ENCODE measurements at places on chromosomes 6 and 20.

- no peak for DNase-seq
Observed at GRCh38 chr6:22308939-22309338, 12.1 kb upstream of the PRL start.

DNA sequence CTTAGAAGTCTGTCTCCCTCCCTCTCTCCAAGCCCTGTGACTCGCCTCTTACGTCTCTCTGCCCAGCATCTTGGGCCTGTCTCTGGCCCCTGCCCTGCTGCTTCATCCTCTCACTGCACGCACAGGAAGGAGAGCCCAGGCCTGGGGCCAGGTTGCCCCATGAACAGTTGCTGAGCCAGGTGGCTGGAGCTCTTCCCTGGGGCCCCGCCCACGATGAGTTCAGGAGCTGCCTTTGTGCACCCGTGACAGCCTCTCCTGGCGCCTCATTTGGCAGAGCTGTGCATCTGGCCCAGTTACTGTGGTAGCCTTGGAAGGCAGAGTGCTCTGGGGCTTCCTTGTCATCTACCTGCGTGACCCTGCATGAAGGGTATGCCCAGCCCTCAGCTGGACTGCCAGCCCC lies 44.5 kb downstream of the SLC52A3 start:
- peak; percentile 90 for DNase-seq

- DNase-seq: peak; percentile 63
Observed at GRCh38 chr6:41780551-41781365, at the start of gene PRICKLE4. Gene PRICKLE4, plus strand, starts transcription at chr6:41780782. Its CDS starts 2,692 bp downstream, at chr6:41783474.

GRCh38 chr6:149028767-149029405 lies 282.1 kb downstream of the UST start:
- peak; percentile 88 for DNase-seq

DNA sequence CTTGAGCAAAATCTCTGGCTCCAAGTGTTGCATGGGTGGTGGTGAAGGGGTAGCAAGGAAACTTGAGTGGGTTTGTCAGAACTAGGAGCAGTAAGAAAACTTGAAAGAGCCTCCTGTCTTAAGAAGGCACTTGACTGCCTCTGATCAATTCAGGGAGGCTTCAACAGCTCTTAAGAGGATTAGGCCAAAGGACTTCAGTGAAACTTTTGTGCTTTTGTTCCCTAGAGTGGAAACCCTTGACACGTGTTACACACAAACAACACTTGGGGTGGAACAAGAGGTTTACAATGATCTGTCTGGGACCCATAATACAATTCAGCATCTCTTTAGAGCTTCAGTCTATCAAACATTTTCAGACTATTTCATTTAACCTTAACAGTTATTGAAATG lies 80.1 kb upstream of the ARMC2 start:
- DNase-seq: no peak

DNA sequence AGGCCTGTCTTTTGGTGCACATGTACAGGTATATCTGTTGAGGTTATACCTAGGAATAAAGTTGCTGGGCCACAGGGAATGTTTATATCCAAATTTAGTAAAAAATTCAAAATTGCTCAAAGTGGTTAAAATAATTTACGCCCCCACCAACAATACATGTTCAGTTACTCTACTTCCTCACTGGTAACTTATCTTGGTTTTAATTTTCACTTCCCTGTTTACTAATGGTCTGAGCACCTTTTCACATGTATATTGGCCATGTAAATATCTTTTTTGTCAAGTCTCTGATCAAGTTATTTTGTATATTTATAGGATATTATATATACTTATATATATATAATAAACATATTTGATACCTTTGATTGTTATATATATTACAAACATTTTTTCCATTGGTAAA lies 9.7 kb downstream of the PDE7B start:
- no peak for DNase-seq

GRCh38 chr20:25699914-25700313 lies 3.3 kb upstream of the ZNF337 start:
- DNase-seq: peak; percentile 43

GRCh38 chr6:100549406-100550167 lies 84.9 kb upstream of the SIM1 start:
- DNase-seq: no peak

DNA sequence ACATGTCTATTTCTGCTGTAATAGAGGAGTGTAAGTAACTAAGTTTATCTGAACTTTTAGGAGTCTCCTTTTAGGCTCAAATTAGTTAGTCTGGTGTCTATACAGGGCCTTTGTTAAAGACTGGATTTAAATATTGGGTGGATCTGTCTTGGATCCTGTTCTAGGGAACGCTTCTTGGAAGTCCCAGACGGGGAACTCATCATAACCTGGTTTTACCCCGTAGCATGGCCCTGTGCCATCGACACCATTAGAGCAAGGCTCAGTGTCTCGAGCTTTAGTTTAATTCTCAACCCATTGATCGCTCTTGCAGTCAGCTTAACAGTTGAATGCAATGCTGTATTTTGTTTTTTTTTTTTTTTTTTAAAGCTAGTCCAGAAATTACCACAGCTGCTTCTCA lies 89.9 kb downstream of the CARMIL1 start:
- no peak for DNase-seq

DNA sequence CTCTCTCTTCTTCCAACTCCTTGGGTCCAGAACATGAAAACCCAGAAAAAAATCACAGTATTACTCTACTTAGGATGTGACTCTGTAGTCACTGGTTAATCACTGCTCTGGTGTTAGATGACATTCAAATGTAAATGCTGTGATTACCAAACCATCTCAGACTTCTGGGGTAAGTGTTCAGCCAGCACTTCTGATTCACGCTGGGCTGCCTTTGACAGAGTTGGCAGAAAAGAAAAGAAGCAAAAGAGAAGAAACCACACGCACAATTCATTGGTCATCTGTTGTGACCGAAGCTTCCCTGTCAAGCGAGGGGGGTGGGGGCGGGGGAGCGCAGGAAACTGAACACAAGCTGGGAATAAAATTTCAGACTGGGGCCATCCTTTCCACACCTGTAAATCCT lies 82.7 kb downstream of the PSMG4 start:
- no peak for DNase-seq

DNA sequence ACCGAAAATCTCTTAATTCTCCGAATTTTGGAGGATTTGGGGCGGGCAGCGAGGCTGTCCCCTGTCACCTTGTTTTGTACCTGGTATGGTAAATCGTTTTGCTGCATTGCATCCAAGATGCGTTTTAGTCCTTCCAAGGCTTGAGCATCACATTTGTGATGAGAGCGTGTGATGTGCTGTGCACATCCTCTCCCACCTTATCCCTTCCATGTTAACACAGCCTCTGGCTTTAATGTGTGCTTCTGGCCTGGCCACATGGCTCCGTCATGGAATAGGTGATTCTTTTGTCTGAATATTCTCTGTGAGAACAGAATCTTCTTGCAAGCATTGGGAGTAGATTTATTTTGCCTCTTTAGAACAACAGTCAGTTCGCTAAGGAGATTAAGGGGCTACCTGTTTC lies 763 bp downstream of the TMEM14A start:
- DNase-seq: peak; percentile 9

- no peak for DNase-seq
Observed at GRCh38 chr20:6468423-6469116, 298.9 kb upstream of the BMP2 start.
